ENCODE measurements at places on chromosomes 6 and 20. TPM values are rescaled to one million over a fixed set of nuclear protein-coding genes. Genes with fewer than 3 reads are reported as not detected.

Gene TEAD3
- 76.9 TPM for total RNA-seq

Gene BHLHE23
- total RNA-seq = not detected

Gene IMPG1
- total RNA-seq = not detected

Gene EEF1A2
- total RNA-seq = 3.7 TPM

Gene BAG2
- total RNA-seq = 43.2 TPM

Gene ARFGEF3
- total RNA-seq = 4.2 TPM

Gene EIF2S2
- 59.0 TPM for total RNA-seq

Gene MAFB
- 29.7 TPM for total RNA-seq

Gene TBC1D7
- 5.1 TPM for total RNA-seq

Gene TINAG
- not detected for total RNA-seq

Gene ASIP
- total RNA-seq = not detected

Gene ELMO2
- total RNA-seq = 69.1 TPM

Gene HCRTR2
- not detected for total RNA-seq

Gene CST4
- not detected for total RNA-seq

Gene MUC21
- 9.9 TPM for total RNA-seq

Gene CLPSL1
- not detected for total RNA-seq

GRCh38 chr6:136092897-136093296, 157.2 kb downstream of the MTFR2 start:
- no peak for ATAC-seq

DNA sequence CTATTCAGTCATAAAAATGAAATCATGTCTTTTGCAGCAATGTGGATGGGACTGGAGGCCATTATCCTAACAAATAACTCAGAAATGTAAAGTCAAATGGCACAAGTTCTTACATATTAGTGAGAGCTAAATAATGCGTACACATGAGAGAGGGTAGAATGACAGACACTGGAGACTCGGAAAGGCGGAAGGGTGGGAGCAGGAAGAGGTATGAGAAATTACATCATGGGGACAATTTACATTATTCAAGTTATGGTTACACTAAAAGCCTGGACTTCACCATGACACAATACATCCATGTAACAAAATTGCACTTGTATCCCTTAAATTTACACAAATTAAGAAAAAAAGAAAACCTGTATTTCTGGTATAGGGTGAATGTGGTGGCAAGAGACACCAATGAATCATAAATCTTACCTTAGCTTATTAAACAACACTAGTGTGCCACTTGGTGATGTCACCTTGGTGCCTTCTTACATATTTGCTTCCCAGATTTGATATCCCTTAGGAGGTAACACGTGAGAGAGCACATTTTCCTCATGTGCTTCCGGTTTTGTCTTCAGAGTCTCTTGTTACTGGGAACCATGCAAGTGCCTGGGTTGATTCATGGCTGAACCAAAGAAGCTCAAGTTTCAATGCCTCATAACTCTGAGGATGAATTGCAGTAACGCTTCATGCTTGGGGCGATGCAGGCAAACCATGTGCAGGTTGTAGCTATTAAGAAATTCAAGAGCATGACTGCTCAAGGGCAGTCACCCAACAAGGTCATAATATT, 84.6 kb downstream of the DCDC2 start:
- no peak for ATAC-seq

GRCh38 chr6:88380618-88381288, 214.6 kb upstream of the CNR1 start:
- ATAC-seq = no peak

DNA sequence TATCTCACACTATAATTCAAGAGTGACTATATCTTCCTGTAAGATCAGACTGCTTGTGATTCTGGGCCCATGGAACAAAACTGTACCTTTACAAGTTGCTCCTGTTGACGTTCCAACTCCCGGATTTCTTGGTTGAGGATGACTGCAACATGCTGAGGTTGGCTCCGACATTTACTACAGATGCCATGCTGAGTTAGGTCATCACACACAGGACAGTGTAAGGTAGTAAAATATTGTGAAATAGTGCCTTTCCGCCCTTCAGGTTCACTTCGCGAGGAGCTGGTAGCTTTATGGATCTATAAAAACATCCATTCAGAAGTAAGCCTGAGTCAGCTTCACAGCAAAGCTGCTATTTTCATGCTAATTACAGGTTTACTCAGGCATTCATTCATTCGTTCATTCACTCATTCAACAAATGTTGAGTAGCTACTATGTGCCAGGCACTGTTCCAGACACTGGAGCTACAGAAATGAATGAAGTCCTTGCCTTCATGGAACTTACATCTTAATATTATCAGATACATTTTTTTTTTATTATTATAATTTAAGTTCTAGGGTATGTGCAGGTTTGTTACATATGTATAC, 175.7 kb downstream of the REV3L start:
- ATAC-seq = no peak

DNA sequence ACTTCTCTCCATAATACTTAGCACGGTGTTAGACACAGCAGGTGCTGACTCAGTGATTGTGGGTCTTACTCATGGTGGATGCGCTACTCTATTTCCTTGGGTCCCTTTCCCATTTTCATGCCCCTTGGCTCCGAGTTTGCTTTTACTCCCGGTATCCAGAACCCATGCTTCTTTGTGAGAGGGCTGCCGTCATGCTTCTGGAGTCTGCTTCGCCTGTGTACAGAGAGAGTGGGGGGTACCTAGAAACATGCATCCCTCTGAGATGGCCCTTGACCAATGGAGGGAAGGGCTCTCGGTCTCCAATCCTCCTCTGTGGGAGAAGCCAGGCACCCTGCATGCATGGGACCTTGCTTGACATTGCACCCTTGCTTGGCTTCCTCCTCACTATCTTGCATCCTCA, 160.4 kb downstream of the NRN1 start:
- no peak for ATAC-seq

GRCh38 chr6:40148882-40149573, 214.8 kb upstream of the MOCS1 start:
- no peak for ATAC-seq

- no peak for ATAC-seq
These were observed 101.6 kb upstream of the CEP162 start for GRCh38 chr6:84329077-84329476.

DNA sequence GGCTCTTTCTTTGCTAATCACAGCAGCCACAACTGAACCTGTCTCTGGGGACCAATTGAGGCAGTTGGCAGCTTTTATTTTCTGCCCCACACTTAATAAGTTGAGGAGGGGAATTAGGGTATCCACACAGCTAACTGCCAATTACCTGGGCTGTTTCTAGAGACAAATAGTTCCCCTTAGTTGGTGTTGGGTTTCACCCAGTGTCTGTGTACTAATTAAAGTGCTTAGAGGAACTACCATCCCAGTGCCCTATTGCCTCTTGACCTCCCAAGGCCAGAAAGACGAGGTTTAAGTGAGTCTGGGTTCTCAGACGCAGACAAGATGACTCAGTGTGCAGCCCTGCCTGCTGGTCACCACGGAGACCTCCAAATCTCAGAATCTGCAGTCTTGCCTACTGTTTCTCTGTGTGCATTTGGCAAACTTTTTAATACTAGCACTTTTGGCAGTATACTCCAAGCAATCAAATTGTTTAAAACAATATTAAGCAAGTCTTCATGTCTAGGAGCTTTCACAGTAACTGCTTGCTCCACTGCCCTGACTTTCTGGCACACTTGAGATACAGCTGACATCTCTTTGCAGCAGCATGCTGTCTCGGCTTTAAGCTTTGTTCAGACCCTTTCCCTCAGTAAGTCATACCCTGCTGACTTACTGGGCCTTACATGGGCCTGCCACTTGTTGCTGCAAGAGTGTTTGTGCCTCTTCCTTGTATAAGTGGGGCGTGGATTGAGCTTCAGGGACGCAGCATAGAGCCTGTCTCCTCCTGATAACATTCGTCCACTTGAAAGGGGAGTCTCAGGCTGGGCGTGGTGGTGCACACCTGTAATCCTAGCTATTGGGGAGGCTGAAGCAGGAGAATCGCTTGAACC, 31.9 kb downstream of the STK35 start:
- ATAC-seq = peak; percentile 81

DNA sequence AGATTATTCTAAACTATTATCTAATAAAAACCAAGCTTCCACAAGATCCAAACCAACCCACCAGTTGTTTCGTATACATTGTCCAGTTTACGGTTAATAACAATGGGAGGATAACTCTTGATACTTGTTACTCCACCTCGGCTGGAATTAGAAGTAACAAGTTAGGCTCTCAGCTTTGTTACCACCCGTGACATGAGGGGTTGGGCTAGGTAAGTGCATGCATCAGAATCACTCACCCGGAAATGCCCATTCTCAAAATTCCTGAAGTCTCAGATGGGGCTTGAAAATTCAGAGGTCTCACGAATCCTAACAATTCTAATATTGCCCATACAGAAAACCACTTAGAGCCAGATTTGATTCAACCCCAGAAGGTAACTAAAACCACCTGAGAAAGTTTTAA, 27.0 kb upstream of the SERPINB1 start:
- no peak for ATAC-seq

DNA sequence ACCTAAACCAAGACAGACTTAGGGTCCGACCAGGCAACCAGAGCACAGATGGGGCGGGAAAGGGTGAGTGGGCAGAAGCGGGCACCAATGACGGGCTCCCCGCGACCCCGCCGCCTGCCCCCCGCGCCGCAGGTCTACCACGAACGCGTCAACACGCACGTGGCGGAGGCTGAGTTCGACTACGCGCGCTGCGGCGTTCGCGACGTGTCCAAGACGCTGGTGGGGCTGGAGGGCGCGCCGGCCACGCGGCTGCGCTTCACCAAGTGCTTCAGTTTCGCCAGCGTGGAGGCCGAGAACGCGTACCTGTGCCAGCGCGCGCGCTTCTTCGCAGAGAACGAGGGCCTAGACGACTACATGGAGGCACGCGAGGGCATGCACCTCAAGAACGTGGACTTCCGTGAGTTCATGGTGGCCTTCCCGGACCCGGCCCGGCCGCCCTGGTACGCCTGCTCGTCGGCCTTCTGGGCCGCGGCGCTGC, 5.1 kb downstream of the TMEM151B start:
- no peak for ATAC-seq

- no peak for ATAC-seq
These were observed 255.0 kb upstream of the HTR1E start for GRCh38 chr6:86682297-86682696.

DNA sequence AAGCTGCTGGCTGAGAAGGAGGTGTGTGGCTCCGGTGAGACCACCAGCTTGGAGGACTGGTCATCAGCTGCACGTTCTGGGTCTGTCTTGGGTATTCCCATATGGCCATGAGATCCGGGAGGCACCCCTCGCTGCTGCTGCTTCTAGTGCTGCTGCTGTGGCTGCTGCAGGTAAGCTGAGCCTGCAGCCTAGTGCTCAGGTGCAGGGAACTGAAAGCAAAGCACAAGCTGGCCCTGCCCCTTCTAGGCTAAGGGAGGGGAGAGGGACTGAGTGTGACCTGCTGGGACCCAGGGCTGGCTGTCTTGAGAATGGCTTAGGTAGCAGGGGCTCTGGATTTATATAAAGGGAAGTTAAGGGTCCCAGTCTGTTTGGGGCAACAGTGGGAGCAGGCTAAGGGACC, 403 bp downstream of the CDH26 start:
- ATAC-seq = no peak

GRCh38 chr20:61628480-61628879, 376.4 kb downstream of the CDH4 start:
- no peak for ATAC-seq

GRCh38 chr20:49286689-49287551, 9.1 kb upstream of the ZNFX1 start:
- ATAC-seq = no peak

GRCh38 chr6:168785720-168786511, 344.9 kb downstream of the SMOC2 start:
- ATAC-seq = no peak

- ATAC-seq = peak; percentile 48
These were observed at the start of gene HLA-DOB for GRCh38 chr6:32816746-32817204. TSS of gene HLA-DOB (minus strand) at chr6:32817002. CDS start at chr6:32816951, 51 bp downstream.

DNA sequence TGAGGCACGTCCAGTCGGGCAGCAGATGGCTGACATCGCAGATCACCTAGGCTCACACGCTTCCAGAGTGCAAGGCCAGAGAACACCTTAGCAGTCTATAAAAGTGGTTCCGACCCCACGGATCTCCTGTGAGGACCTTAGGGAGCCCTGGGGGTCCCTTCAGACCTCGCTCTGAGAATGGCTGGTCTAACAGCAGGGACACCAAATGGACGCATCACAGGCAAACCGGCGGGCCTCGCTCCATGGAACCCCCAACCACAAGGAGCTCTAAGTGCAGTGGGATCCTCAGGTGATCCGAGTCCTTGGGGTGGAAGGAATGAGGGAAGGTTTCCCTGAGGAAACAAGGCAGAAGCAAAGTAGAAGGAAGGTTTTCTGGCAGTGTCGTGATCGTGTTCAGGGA, 135.4 kb downstream of the SMOC2 start:
- ATAC-seq = no peak

- ATAC-seq = no peak
These were observed 68.7 kb upstream of the KCNK16 start for GRCh38 chr6:39391182-39391581.

DNA sequence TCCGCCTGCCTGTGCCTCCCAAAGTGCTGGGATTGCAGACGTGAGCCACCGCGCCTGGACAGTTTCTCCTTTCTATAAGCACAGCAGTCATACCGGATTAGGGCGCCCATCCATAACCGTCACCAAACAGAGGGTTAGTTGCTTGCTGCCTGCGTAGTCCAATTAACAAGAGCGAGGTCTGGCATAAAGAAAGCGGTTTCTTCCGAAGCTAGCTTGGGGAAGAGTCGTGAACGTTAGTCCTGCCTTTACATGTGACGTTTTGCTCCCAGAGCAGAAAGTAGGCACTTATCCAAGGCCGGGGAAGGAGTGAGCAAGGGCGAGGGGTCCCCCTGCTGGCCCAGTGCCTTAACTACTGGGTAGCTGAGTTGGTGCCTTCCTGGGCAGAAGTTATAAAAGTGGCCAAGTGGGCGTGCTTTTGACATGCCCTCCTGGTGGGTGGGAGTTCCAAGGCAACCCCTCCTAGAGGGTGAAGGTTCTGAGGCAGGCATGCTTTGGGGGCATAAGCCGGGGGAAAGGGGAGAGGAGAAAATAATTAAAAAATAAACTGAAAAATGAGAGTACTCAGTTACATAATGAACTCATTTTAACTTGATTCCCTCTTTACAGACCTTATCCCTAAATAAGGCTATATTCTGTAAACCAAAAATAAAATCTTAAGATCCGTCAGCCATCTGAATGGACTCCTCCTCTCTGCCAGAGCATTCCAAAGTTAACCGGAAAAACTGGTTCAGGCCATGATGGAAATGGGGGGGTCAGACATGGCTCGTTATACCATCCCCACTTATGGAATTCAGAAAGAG, 88.0 kb downstream of the FAM217A start:
- ATAC-seq = peak; percentile 92

GRCh38 chr20:61784801-61785566, 280.7 kb downstream of the TAF4 start:
- no peak for ATAC-seq

DNA sequence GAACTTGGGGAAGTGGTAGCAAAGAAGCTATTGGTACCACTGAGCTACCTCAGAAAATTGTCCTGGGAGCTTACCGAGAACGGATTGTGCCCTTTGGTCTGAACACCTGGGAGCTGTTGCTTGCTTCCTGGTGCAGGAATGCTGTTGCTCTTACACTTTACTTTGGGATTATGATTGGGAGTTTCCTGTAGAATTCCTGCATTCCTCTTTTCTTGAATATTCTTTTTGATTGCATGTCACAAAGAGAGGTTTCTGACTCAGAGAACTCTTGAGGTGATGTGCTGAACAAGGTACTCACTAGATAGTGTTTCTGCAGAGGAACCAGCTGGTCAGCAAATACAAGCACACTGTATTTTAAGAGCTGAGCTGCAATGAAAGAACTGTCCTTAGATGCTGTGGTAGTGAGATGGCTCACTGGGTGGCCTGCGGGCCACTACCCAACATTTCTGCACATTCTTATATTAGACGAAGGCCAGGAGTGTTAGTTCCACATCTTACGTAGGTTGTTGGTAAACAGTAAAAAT, 35.0 kb downstream of the LRRC1 start:
- ATAC-seq = no peak

- ATAC-seq = no peak
These were observed 17.5 kb downstream of the SPDEF start for GRCh38 chr6:34538581-34538980.
